ENCODE measurements at places on chromosomes 12 and 14.

DNA sequence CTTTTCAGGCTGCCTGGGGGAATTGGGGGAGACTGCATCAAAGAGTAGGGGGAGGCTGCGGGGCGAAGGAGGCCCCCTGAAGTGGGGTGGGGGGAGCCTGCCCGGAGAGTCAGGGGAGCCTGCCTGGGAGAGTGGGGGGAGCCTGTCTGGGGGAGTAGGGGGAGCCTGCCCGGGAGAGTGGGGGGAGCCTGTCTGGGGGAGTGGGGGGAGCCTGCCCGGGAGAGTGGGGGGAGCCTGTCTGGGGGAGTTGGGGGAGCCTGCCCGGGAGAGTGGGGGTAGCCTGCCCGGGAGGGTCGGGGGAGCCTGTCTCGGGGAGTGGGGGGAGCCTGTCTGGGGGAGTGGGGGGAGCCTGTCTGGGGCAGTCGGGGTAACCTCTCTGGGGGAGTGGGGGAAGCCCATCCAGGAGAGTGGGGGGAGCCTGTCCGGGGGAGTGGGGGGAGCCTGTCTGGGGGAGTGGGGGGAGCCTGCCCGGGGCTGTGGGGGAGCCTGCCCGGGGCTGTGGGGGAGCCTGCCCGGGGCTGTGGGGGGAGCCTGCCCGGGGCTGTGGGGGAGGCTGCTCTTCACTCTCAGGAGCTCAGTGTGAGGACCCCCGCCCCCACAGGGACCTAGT, 6.5 kb upstream of the DEGS2 start:
- DNase-seq: no peak

- DNase-seq: no peak
Measured at GRCh38 chr14:61836184-61836583, 74.0 kb downstream of the SNAPC1 start.

GRCh38 chr14:34212172-34212929, 249.7 kb downstream of the SPTSSA start:
- DNase-seq: no peak

- peak; percentile 87 for DNase-seq
Measured at GRCh38 chr14:76720382-76720813, 40.9 kb upstream of the VASH1 start.

DNA sequence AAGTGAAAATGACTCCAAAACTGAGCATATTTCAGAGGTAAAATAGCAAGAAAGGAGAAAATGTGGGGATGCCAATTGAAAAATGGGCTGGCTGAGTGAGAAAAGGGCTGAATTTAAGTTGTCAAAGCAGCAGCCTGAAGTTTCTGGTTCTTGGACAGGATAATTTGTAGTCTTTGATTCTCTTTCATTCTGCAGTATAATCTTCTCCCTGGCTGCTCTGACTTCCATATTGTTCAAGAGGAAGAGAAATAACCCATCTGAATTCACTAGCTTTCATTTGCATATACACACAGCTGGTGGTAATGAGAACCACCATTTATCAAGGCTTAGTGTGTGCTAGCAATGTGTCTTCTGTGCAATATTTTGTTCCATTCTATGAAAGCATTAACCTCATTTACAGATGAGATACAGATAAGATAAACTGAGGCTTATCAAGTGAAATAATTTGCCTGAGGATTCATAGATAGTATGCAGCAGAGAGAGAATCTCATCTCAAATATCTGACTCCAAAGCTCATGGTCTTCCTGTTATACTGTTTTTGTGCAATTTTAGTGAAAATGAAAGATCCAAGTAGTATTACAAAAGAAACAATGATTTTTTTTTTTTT, 184.2 kb downstream of the TMTC2 start:
- DNase-seq: no peak

DNA sequence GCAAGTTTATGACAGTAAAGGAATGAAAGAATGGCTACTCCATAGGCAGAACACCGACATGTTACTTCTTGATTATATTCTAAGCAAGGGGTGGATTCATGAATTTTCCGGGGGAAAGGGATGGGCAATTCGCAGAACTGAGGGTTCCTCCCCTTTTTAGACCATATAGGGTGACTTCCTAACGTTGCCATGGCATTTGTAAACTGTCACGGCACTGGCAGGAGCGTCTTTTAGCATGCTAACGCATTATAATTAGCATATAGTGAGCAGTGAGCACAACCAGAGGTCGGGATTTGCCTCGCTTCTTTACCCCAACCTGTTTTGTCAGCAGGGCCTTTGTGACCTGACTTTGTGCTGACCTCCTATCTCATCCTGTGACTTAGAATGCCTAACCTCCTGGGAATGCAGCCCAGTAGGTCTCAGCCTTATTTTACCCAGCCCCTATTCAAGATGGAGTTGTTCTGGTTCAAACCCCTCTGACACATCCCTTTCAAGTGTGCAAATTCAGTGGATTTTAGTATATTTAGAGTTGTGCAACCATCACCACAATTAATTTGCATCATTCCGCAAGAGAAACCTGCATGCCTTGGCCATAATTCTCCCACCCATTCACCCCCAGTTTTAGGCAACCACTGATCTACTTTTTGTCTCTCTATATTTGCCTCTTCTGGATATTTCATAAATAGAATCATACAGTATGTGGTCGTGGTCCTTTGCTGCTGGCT, 27.4 kb downstream of the PALS1 start:
- DNase-seq: no peak

GRCh38 chr12:8905546-8905945, 8.8 kb upstream of the PHC1 start:
- DNase-seq: no peak

DNA sequence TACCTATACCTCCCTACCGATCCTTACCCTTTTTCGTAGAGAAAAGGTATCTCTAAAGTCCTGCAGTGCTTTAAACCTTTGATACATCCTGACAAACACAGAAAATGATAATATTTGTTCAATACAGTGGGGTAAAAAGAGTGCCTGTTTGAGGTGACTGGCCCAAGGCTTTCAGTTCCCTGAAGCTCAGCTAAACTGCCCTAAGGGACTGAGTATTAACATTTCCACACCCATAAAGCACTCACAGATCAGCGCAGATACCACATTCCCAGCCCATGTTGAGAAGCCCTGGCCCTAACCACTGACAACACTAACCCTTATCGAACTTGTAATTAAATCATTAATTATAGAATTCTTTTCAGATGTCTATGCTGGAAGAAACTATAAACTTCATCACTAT, 108.7 kb downstream of the DIP2B start:
- DNase-seq: no peak

DNA sequence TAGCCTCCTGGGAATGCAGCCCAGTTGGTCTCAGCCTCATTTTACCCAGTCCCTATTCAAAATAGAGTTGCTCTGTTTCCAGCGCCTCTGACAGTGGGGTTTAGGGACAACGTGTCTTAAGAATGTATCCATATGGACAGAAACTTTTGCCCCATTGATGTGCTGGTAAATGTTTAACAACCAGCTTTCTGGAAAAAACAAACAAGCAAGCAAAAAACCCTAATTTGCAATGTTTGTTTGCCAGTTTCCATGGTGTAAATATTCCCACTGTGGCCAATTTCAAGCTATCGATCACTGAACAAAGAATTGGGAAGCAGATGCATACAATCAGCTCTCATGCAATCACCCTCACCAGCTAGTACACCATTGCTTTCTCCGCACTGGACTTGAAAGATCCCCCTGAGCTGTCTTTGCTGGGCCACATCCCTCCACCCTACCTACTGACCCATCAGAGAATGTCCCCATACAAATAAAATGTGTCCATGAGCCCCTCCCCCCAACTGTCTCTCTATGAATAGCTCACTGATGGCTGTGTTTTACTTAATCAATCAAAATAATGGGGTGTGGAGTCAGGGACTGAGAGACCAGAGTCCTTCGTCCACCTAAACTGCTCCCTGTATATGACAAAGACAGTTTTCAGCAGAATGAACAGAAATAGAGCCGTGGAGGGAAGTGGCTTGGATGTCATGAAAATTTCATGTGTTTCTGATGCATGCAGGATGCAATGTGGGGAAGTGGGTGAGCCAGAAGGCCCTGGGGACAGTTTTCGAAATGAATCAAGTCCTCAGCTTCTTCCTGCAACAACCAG, 40.8 kb downstream of the CCDC60 start:
- DNase-seq: no peak

DNA sequence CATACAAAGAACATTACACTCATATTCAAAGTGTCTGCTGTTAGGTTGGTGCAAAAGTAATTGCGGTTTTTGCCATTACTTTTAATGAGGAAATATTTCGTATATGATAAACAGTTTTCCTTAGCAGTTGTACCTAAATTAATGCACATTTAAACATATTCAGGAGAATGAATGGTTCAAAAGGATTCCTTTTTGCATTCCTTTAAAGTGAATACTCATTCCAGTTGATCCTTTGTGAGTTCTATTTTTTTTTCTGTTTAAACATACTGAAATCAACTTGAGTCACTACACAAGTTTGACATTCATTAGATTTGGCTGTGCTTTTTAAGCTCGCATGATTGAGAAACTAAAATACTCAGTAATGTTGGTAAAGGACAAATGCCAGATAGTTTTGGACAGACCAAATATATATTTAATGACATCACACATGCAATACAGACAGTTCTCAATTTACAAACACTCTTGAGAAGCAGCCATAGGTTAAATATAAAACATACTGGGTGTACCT, 13.8 kb upstream of the SLC38A2 start:
- no peak for DNase-seq

DNA sequence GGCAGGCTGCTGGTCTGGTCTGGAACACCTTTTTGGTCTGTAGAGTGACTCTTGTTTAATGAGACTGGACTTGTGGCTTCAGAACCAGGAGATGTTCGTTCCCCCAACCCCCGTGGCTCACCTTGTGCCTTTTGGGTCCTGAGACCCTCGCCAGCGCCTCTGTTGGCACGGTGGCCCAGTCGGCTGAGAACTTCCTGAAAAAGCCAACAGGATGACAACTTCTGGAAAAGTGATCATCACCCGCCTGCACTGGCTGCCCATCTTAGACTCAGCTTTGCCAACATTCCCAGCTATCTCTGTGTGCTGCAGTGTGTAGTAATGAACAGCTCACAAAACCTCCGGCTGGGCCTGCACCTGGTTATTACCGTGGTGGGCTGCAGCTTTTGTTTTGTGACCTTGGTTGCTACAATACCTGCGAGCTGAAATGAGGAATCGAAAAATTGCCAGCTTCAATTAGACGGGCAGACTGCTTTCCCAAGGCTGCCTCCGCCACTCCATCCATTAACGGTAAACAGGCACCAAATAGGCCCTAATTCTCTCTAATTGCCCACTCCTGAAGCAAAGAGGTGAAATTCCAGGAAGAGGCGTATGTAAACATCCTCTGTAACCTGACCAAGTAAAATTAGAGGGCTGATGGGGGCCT, 16.0 kb downstream of the MEG3 start:
- no peak for DNase-seq

- no peak for DNase-seq
Measured at GRCh38 chr12:66829660-66830325, 150.9 kb upstream of the GRIP1 start.

DNA sequence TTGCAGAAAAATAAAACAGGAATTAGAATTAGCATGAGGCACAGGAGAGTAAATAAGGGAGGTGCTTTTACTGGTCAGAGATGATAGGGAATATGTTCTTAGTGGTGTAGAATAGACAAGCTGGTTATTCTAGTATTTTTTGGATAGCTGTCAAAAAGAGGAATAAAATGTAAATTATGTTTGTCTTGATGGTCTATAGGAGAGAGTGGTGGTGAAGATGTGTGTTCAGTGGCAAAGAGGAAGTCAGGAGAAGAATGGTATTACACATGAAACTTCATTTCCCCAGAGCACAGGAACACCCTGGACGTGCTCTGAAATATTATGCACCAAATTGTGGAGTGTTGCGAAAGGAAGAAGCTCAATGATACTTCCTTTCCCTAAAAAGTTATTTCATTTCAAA, 27.8 kb downstream of the MUCL1 start:
- no peak for DNase-seq

DNA sequence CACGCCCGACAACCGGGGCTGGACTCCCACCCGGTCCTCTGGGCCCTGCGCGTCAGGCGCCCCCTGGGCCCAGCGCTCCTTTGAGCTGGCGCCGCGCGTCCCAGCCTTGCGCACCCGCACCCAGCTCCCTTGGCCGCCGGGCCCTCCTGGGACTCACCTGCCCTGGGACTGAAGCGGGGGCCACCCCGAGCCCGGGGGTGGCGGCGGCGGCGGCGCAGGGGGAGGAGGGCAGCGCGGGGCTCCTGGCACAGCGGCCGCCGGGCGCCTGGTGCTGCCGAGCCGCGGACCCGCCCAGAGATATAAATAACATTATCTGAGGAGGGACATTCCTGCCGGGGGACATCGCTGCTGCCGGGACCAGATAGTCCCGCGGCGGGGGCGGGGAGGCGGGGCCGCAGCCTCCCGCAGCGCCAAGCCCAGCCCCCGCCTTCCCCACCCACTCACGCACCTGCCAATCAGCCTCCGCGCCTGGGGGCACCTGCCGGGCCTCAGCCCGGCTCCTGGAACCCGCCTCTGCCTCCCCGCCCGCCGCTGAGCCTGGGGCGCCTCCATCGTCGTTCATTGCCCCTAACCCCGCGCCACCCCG, at the start of gene SPTB:
Gene SPTB, minus strand, starts transcription at position 273 of the 586 bp plus-strand sequence. CDS start 56,813 bp downstream, outside the sequence.
- peak; percentile 67 for DNase-seq

GRCh38 chr12:6644257-6644596, 3.0 kb downstream of the ACRBP start:
- no peak for DNase-seq

- DNase-seq: no peak
Measured at GRCh38 chr12:75692876-75693275, 181.5 kb upstream of the KRR1 start.

GRCh38 chr12:58932806-58933681, 12.7 kb upstream of the LRIG3 start:
- DNase-seq: no peak

- DNase-seq: no peak
Measured at GRCh38 chr12:27762757-27763156, 17.3 kb upstream of the KLHL42 start.

DNA sequence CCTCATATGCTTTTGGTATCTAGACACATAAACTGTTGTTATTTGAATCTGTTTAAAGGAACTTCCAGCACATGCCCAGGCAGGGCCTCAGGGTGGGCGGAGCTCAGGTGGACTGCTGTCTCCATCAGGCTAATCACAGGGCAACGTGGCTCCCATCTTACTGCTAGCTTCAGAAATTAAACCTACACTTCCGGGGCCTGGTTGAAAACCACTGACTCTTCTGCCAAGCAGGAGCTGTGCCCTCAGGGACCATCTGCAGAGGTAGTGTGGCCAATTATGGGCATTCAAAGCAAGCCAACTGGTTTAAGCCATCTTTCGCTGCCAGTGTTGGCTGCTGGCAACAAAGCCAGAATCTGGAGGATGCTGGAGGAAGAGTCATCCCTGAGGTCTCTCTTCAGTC, 97.5 kb downstream of the TMX1 start:
- DNase-seq: no peak

- DNase-seq: no peak
Measured at GRCh38 chr14:99803803-99804202, 10.6 kb downstream of the EML1 start.

All from left forelimb (tissue), 1 donor.